ENCODE measurements at places on chromosomes 4 and X. TPM values are rescaled to one million over a fixed set of nuclear protein-coding genes. Genes with fewer than 3 reads are reported as not detected.

Gene SUPT20HL2
- total RNA-seq: not detected

DNA sequence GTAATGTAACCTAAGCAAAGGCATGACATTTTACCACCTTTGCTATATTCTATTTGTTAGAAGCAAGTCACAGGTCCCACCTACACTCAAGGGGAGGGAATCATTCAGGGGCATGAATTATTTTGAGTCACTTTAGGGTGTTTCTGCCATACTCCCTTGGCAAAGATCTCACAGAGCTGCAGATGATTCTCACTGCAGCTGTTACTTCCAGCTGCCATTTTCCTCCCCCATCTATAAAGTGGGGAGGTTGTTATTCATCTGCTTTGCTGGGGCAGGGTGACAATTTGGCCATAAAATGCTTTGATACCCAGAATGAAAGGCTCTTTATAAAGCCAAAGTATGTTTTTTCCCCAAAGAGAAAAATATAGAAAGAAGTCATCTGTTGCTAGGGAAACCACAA is 136.5 kb upstream of the SMIM31 start:
- no peak for DNase-seq

Gene PCDH18
- total RNA-seq: 2.1 TPM

- DNase-seq: no peak
Measured at GRCh38 chr4:52743444-52744019, 7.7 kb downstream of the ERVMER34-1 start.

- no peak for DNase-seq
Measured at GRCh38 chr4:83964996-83965541, 429.2 kb downstream of the GPAT3 start.

DNA sequence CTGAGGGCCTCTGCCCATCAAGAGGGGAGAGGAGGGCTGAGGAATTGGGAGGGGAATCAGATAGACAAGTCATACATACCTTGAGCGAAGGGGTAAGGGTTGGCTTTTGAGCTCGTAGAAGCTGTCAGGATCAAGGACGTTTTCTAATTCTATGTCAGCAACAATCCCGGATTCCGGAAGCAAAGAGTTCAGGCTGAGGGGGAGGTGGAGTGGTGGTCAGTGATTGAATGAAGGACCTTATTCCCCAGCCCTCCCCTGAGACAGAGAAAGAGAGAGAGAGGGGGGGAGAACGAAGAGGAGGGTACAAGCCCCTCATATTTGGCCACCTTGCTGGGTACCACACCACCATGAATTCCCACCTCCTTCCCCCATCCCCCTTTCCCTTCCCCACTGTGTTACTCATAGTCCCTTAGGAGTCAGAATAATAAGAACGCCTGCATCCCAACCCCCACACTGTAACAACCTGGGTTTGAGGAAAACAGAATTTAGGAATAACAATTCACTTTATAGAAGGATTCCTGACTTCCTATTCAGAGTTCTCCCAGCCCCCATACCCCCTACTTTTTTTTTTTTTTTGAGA is 2.7 kb downstream of the TFE3 start:
- DNase-seq: no peak

Gene BMX
- total RNA-seq: not detected

DNA sequence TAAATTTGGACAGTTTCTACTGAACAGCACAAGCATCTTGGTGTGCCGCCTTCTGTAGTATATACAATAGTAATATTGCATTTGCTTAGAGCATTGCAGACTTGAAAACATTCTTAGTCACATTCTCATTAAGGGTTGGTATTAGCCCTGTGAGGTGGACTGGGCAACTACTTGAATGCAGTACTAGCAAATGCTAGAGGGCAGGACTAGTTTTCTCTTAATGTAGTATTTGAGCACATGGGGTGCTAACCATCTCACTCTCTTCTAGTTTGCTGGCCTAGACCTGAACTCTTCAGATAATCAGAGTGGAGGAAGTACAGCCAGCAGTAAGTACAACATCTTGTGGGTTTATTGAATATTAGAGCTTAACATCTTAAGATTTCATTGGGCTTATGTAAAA is 3.2 kb downstream of the DDX3X start:
- DNase-seq: no peak

Gene GPAT3
- total RNA-seq: 4.5 TPM

All from esophagus squamous epithelium (tissue), 5 donors.